ENCODE measurements at places on chromosomes 13 and 19.
A peak's percentile ranks its signal among the peaks of the same experiment; 100 is the strongest.

GRCh38 chr19:1408300-1409203, 1.2 kb downstream of the DAZAP1 start:
- no peak for DNase-seq

GRCh38 chr13:111406636-111407035, 86.2 kb downstream of the TEX29 start:
- no peak for DNase-seq

DNA sequence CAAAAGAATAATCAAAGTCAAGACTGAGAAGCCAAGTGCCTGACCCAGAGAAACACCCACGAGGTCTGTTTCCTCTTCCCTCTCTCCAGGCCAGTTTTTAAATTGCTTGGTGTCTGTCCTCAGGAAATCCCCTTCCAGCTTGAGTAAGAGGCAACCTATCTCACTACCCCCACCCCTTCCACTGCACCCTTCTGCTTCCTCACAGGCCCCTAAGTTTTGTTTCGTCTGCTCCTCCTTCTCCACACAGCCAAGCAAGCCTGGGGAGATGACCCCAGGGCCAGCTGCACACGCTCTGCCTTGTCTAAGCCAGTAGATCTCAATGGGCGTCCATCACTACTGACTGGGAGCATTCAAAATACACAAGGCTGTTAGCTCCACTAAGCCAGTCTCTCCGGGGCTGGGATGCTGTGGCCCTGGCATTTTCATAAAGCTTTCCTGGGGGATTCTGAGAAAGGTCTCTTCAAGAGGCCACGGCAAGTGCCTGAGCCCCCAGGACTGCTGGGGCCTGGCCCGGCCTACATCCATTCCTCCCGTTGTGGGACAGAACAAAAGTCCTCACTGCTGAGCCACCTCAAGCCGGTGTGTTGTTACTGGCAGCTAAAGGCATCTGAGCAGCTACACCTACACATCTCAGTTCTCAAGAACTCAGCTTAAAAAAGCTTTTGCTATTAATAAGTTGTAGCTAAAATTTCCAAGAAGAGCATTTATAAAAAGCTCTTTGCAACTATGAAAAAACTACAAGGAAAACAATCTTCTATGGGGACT, 14.9 kb upstream of the IL4I1 start:
- DNase-seq: no peak

- no peak for DNase-seq
Measured at GRCh38 chr13:95573221-95573620, 20.7 kb downstream of the CLDN10 start.

- no peak for DNase-seq
Measured at GRCh38 chr13:95437561-95437960, 115.0 kb upstream of the CLDN10 start.

GRCh38 chr13:97327506-97328221, 105.5 kb downstream of the MBNL2 start:
- no peak for DNase-seq

GRCh38 chr19:36604656-36605100, 435 bp upstream of the ZNF382 start:
- DNase-seq: peak; percentile 9

DNA sequence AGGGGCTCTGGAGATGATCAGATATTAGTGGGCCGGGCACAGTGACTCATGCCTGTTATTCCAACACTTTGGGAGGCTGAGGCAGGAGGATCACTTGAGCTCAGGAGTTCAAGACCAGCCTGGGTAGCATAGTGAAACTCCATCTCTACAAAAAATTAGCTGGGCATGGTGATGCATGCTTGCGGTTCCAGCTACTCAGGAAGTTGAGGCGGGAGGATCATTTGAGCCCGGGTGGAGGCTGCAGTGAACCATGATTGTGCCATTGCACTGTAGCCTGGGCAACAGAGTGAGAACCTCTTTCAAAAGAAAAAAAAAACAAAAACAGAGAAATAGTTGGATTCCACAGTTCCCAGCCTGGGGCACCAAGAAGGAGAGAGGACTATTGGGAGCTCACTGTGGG, 17.9 kb upstream of the SHFL start:
- DNase-seq: no peak

- no peak for DNase-seq
Measured at GRCh38 chr13:52026246-52026626, 1.7 kb downstream of the UTP14C start.

DNA sequence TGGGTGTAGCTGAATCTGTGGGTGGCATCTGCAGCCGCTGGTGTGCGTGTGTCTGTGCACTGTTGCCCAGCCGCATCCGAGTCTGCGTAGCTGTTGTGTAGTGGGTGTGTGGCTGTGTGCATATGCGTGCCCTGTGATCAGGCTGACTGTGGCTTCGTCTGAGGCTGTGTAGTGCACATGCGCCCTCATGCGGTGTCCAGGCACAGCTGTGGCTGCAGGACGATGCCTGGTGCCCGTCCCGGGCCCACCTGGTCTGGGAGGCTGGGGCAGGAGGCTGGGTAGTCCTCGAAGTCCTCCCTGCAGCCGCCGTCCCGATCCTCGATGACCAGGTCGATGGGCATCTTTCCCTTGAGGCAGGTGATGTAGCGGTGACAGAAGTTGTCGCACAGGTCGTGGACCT, 4.9 kb downstream of the MEIS3 start:
- peak; percentile 38 for DNase-seq

Data from NCI-H2107 (cell line).